Suppressor macrophage treated with lipopolysaccharide for 4 hours (primary cell): ENCODE measurements at places on chromosomes 1 and 21.

DNA sequence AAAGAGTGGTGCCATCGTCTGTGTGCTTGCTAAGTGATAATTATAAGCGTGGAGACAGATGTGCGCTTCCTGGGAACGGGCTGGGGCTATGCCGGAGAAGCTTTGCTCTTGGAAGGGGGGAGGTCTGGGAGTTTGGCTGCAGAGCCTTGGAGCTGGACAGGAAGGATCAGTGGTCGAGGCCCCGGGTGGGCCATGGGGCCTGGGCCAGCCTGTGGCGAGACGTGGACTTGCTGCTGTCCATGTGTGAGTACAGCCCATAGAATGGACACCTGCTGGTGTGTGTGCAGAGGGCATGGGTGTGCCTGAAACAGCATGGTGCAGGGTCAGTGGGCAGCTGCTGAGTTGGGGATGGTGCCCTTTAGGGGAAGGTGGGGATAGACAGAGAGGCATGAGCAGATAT, 121.3 kb downstream of the PCBP3 start:
- DNase-seq = no peak

- DNase-seq = no peak
These were observed 73.3 kb upstream of the CACNA1E start for GRCh38 chr1:181409981-181410380.

DNA sequence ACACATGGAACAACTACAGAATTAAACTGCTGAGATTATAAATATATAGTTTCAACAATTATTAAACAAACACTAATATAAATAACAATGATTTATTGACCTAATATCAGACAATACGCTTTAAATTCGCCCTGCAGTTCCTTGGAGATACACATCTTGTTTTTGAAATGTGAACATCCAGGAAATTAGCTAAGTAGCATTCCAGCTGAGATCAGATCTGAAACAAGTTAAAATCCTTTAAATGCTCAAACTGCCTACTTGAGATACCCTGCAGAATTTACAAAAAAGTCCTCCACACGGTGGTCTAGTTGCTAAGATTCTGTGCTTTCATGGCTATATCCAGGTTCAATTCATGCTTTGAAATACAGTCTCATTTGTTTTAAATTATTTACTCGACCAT, 101.4 kb upstream of the OLFM3 start:
- no peak for DNase-seq

- peak; percentile 77 for DNase-seq
These were observed 39.1 kb downstream of the CLSTN1 start for GRCh38 chr1:9784508-9785133.

- no peak for DNase-seq
These were observed 190.1 kb downstream of the BARHL2 start for GRCh38 chr1:90526954-90527353.

DNA sequence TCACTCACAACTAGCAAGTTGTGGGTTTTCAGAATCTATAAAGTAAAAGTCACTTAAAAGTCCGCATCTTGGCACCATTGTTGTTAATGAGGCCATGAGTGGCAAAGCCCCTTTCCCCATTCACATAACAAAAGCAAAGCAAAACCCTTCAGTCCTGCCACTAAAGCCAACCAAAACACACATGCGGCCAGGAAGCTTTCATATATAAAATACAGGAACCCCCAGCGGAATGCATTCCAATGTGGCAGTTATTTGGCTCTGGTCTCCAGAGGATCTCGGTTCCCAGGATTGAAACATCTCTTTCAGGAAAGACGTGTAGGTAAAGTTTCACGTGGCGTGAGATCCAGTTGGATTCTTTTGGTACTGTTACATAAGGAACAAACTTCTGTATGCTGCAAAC, 2.5 kb upstream of the LBR start:
- no peak for DNase-seq

DNA sequence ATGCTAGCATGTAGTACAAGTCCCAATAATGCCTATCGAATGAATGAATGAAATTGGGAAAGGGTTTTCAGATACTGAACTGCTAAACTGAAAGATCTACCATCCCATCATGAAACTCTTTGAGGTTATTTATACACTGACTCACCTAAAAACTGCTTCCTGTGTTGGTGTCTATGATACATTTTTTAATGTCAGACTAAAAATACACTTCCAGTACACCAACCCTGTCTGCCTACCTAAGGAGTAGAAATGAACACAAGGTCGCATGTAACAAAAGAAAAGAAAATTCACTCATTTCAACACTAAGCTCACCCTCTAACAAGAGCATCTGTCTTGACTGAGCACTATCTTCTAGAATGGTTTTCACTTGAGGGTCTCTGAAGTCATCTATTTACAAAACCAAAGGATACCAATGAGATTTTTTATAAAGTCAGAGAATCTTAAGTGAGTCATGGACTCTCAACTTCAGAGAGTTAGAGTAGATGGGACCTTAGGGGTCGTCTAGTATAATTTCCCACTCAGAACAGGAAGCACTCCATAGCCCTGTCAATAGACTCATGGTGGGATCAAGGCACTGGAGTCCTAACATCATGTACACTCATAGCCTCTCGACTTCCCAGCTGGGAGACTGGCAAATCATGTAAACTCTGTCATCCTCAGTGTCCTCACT, 53.4 kb downstream of the WLS start:
- no peak for DNase-seq

GRCh38 chr1:105830571-105831146, 1225.8 kb upstream of the PRMT6 start:
- DNase-seq = no peak

DNA sequence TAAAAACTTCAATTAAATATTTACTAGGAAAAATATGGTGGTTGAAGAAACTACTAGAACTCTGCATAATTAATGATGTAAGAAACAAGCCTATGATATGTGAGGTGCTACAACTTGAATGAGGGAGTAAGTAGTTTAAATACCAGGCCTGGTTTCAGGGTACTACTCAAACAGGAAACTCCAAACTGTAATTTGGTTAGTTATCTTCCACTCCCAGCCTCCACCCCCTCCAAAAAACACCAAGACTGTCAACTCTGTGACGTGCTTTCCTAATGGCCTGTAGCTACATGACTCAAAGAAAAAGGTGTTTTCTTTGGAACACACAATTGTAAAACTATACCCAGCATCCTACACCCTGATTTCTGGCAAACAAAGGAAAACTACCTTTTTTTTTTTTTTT, 55.9 kb upstream of the RCC1 start:
- no peak for DNase-seq

DNA sequence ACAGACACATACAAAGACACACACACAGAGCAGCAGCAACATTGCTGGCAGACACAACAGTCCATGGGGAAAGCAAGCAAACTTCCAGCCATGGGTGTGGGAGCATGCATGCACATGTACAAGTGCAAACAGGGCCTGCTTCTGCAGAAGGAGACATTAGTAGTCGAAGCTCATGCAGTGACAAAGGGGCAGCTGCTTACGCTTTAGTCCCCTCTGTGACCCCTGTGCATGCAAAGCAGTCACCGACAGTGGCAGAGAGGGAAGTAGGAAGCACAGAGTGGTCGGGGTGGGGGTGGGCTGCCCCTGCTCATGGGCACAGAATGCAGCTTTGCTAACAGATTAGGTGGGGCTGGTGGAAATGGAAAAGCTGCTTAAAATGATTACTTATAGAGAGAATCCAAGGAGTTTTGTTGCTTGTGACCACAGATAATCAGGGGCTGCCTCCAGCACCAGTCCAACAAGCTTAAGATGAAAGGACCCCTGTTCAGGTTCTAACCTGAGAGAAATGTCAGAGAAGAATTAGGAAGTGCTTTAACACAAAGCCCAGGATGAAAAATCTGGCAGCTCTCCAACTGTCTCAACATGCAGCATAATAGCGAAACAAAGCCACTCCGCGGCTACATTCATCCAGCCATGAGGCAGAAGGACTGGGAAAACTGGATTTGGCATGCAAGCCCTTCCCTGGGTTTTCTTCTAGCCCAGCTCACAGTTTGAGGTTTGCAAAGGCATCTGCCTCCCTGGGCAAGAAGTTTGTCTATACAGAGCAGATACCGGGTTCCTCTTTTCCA, 378.9 kb downstream of the KCNH1 start:
- no peak for DNase-seq

DNA sequence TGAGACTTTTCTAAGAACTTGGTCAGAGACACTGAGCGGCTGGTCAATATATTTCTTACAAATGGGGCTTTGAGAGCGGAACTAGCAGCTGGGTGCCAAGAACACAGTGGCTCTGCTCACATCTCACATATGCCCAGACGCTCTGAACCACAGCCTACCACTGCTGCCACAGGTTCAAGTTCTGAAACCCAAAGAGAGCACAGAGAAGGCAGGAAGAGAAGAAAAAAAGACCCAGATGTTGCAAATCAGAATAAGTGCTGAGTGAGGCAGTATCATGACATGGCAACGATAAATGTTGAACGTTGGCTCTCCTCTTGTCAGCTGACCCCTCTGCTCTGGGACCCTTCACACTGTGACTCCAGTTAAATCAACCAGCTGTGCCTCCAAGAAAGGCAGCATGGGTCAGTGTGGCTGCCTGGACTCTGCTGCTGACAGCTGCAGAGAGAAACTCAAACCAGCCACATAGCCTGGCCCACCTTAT, 26.4 kb downstream of the HIVEP3 start:
- no peak for DNase-seq

- DNase-seq = no peak
These were observed 37.1 kb downstream of the JUN start for GRCh38 chr1:58746757-58747156.
